ENCODE measurements at places on chromosomes 2 and 18.

- no peak for ATAC-seq
Measured at GRCh38 chr2:26394694-26395093, 7.0 kb upstream of the DRC1 start.

- no peak for ATAC-seq
Measured at GRCh38 chr2:74560591-74560990, 6.1 kb downstream of the DOK1 start.

DNA sequence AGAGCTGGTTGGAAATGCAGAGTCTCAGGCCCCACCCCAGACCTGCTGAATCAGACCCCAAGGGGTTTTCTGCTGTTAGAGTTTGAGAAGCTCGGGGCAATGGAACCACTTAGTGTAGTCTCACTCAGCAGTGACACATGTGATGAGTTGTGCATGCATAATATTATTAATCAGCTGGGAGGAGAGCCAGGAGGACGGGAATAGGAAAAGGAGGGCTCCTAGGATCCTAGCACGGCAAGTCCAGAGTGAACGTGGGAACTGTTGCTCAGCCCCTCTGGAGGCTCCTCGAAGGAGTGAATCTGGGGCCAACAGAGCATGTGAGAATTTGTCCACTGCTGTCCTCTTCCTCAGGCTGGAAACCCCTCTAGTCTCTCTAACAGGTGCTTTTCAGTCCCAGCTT is 87.1 kb downstream of the HS1BP3 start:
- peak; percentile 28 for ATAC-seq

DNA sequence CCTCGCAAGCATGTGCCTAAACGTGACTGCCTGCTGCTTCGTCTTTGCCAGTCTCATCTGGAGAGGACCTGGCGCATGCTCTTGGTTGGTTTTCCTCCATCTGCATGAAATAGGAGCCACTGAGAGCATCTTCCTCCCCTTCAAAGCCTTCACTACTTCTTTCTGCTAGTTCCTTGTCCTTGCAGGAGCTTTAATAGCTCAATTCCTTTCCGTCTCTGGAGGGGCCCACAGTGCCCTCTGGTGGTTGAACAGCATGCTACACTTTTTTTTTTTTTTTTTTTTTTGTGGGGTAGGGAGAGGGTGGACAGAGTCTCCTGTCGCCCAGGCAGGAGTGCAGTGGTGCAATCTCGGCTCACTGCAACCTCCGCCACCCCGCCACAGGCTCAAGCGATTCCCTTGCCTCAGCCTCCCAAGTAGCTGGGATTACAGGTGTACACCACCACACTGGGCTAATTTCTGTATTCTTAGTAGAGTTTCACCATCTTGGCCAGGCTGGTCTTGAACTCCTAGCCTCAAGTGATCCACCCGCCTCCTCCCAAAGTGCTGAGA is 59.6 kb downstream of the SP110 start:
- peak; percentile 41 for ATAC-seq

DNA sequence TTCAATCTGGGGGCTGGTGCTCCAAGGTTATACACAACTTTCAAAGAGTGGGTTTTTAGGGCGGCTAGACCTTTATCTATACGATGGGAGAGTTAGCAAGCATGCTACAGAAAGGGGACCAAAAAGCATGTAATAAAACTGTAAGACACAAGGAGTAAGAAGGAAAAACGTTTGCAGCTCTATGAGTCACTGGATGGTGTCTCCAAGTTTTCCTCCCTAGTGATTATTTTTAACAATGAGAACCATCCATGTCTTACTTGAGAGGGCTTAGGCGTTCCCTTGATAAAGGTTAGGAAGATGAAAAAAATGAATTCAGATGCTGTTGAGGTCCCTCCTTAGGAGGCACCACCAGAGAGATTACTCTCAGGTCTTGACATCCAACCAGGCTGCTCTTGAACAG is 75.9 kb downstream of the HRH4 start:
- no peak for ATAC-seq

DNA sequence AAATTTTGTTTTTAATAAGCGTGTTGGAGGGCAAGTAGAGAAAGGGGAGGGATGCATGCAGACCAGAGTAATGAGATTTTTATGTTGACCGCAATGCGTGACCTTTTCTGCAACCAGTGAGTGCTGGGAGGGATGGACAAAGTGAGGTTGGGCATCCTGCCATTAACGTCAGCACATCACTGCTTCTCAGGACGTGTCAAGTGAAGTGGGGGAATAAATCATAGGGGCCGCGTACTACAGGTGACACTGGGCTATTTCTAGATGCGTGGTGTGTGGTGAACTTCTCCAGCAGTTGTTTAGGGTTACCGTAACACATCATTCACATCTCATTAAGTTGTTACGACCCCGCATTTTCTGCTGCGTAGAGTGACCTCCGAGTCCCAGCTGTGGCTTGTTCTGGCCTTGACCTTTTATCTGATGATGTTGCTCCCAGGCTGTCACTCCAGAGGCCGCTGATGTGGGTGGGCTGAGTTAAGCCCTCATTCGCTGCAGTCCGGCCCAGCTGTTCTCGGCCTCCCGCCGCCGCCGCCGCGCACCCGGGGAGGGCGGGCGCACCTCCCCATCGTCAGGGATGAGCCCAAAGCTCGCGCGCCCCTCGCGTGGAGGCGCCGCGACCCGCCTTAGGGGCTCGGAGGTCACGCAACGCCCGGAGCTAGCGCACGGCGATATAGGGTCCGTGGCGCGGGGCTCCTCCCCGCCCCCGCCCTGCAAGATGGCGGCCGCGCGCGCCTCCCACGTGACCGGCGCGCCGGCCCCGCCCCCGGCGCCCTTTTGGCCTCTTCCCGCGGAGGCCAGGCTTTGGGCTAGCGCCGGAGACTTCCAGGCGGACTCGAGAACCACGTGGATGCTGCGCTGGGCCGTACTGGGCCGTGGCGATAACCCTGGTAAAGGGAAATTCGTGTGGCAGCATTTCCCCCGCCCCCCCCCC is 3.5 kb downstream of the ZCCHC2 start:
- peak; percentile 6 for ATAC-seq

- ATAC-seq = no peak
Measured at GRCh38 chr18:4704781-4705180, 249.7 kb upstream of the DLGAP1 start.

DNA sequence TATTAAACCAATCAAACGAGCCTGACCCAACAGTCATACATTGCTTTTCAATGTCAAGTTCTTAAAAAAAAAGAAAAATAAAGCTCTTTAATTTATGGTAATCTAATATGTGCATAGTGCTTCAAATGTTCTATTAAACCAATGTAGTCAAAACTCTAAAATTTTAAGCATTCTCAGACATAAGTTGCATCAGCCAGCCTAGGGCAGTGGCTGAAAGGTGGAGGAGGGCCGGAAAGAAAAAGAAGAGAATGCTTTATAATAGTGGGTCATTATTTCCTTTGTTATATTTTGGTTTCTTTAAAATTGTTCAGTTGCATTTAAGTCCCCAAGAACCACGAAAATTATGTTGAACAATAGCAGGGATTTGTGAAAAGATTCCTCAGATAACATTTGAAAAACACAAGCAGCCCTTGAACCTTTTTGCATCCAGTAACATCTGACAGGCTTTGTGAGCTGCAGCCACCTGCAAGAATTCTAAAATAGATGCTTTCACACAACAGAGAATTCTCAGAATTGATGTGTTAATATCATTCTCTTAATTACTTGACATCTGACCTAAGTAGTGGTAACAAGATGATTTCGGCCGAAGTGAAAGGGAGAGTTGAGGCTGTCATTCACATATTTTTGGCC is 252.1 kb downstream of the CDCA7 start:
- no peak for ATAC-seq

- ATAC-seq = no peak
Measured at GRCh38 chr2:83915381-83915780, 543.7 kb downstream of the SUCLG1 start.

GRCh38 chr2:36246320-36246990 is 109.1 kb upstream of the CRIM1 start:
- peak; percentile 95 for ATAC-seq

GRCh38 chr2:149884871-149885270 is 297.3 kb upstream of the MMADHC start:
- no peak for ATAC-seq

- no peak for ATAC-seq
Measured at GRCh38 chr2:101344137-101344536, 35.6 kb upstream of the RNF149 start.

DNA sequence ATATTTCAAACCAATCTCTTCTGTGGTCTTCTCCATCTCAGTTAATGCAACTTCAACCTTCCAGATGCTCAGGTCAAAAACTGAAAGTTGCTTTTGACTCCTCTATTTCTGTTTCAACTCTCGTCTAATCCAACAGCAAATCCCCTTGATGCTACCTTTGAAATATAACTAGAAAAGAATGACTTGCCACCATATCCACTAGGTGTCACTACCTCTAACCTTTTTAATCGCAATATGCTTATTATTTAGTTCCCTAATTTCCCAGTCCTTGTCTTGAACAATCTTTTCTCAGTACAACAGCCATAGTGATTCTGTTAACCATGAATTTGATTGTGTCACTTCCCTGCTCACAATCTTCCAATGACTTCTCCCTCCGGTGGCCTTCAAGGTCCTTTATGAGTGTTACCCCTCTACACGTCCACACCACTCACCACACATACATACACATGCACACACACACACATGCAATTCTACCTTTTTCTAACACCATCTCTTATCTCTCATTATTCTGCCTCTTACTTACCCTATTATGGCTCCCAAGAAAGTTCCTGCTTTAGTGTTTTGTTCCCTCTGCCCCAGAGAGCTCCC is 245.5 kb upstream of the KCNJ3 start:
- no peak for ATAC-seq

DNA sequence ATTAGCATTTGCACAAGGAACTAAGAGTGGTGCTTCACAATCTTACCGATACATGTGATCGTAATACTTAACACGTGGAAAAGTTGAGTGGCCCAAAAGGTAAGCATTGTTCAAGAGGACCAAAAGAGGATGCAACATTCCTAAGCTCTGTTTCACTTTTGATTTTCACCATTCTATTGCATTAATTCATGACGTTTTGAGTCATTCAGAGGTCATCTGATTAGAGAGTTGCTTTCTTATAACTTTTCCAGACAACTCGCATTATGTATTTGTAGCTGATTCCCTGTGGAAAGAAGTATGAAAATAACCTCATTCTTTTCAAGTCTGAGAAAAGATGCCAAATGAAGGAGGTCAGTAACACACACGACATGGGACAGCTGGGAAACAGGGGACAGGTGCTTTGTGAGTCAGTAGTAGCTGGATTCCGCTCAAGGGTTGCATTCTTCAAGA is 344.4 kb downstream of the RND3 start:
- no peak for ATAC-seq

GRCh38 chr2:54228945-54229344 is 27.1 kb downstream of the TSPYL6 start:
- ATAC-seq = no peak

GRCh38 chr2:219739066-219739465 is 111.6 kb downstream of the SLC4A3 start:
- no peak for ATAC-seq

DNA sequence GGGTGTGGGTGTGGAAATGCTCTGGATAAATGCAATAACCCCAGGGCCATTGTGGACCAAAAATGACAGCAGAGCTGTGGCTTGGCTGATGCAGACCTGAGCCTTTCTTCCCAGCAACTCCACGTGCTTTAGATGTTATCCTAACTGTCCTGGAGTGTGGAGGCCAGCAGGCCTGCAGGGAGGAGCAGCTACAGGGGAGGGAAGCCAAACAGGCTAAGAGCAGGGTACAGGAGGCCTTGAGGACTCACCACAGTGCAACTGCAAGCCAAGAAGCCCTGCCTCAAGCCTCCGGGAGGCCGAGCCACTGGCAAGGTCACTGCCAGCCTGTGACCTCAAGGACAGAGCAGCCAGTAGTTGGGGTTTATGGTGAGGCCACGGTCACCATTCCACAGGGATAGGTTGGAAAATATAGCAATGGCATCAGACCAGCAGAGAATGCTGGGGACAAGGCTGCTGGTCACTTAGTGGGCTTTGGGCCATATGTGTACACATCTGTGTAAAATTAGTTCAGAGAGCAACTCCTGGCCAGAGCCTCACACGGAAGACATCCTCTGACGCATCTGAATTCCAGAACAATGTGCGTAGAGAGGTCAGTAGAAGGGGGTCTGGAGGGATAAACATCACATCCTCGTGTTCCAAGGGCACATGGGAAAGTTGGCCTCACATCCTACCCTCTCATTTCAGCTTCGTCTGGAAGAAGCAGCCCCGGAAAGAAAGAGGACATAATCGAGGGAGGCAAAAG is 76.2 kb upstream of the UPP2 start:
- ATAC-seq = no peak

- ATAC-seq = no peak
Measured at GRCh38 chr2:236733156-236733555, 163.5 kb downstream of the ACKR3 start.

DNA sequence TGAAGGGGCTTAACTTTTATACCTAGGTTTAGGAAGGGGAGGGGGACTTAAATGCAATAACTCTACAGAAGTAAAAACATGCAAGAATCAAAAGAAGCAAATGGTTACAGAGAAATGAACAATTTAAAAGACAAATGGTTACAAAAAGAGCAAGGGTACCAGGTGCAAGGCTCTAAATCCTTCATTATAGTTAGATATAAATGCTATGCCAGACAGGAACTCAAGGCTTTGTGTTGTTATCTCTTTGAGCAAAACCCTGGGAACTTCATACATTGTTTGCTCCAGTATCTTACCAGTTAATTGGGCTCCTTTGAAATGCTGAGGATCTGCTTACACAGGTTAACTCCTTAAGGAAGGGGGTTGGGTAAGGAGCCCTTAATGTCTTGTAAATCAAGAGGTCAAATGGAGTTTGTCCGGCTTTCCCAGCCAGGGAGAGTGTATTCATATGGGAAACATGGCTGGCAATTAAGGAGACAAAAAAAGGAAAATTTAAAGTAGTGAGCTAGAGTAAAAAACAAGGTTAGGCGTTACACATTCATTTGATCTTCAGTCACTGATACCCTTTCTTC is 347.5 kb downstream of the CELF4 start:
- ATAC-seq = no peak

GRCh38 chr2:29139152-29139551 is 23.9 kb downstream of the CLIP4 start:
- ATAC-seq = no peak

DNA sequence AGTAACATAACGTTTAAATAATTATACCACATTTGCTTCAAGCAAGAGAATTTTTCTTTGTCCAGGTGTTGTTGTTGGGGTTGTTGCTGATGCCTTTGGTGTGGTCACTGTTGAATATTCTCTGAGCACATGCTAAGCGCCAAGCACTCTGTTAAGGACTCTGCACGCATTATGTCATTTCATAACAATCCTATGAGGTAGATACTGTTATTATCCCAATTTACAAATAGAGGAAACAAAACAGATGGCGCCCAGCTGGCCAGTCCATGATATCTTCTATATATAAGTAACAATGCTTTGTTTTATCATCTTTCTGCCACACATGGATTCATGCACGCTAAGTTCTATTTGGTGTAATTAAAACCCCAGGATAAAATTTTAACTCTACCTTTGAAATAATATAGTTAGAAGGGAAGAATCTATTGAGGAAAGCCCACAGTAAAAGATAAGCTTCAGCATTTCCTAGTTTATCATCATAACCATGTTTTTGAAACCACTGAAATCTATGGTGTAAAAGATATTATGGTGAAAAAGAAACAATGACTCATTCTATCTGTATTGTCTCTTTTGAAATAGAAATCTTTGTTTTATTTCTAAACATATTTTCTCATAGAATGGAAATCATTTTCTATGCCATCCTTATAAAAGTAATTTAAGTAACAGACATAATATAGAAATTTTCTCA is 199.7 kb downstream of the PID1 start:
- no peak for ATAC-seq
